Stimulated activated CD4-positive, alpha-beta T cell treated with anti-CD3 and anti-CD28 coated beads, Interleukin-4, amount 100 ng/mL, for 1 hour (primary cell): ENCODE measurements at places on chromosomes 5 and 9.

DNA sequence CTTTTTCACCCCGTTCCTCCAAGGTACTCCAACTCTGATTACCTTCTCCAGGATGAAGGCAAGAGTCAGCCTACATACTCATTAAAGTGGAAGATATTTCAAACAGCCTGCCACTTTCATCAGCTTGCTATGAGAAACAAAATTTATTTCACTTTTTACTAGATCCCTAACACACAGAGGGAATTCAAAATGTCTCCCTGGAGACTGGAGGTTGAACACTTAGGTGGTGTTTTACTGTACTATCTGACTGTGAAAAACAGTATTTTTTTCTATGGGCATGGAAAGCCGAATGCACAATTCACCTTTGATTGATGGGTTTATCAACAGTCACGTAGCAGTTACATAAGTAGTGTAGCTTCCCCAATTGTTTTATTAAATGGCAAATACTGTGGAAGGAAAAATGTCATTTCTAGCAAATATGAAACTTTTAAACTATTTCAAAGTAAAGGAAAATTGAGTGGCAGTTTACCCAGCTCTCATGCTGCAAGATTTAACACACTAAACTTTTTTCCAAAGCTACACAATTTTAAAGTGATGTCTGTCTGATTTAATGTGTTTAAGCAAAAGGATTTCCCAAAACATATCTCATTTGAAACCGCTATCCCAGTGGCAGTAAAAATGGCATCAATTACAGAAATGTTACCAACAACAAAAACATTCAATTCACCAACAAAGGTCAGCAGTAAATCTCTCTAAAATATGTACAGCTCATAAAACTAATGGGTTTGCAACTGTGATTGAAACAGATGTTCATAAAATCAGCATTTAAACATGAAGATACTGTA, 125.0 kb upstream of the TLE4 start:
- DNase-seq, result no peak

DNA sequence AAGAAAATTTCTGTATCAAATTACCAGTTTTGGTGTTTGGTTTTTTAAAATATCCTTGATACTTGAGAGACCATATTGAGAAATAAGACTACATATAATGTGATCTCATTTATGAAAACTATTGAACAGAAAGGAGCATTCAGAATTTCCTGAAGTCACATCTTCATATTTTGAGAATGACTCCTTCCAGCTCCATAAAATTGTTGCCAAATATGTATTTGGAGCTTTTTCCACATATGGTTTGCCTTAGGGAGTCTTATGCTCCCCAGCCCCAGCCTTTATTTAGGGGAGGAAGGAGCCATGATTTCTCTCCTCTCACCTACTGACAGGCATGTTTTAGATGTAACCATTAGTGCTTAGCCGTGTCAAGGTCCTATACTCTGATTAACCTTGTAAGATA, 51.1 kb downstream of the GCNT1 start:
- no peak for DNase-seq

DNA sequence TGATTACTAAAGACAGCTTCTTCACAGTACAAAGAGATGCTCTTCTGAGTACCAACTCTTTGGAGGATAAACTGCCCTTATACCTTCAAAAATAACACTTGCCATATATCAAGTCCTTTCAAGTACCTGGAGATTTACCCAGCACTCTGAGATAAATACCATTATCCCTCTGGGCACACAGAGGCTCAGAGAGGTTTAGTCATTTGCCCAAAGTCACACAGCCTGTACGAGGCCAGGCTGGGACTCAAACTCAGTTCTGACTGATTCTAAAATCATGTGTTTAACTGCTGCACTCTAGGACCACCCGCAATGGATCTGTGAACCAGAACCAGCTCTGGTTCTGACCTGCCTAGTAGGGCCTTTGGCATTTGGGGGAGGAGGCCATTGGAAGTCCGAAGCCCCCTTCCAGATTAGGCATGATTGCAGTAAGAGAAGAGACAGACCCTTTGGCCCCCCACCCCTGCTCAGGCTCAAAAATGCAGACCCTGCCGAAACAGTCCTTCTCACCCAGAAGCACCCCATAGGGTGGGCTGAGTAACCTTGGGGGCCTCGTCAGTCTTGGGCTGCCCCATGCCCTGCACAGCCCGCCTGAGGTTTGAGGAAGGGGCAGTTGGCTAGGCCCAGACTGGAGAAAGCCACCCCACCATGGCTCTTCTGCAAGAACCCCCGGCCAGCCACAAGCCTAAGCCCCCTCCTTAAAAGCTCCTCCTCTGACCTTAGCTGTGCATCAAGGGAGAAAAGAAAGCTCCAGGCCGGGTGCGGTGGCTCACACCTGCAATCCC, 32.8 kb upstream of the IL17B start:
- DNase-seq, result no peak

DNA sequence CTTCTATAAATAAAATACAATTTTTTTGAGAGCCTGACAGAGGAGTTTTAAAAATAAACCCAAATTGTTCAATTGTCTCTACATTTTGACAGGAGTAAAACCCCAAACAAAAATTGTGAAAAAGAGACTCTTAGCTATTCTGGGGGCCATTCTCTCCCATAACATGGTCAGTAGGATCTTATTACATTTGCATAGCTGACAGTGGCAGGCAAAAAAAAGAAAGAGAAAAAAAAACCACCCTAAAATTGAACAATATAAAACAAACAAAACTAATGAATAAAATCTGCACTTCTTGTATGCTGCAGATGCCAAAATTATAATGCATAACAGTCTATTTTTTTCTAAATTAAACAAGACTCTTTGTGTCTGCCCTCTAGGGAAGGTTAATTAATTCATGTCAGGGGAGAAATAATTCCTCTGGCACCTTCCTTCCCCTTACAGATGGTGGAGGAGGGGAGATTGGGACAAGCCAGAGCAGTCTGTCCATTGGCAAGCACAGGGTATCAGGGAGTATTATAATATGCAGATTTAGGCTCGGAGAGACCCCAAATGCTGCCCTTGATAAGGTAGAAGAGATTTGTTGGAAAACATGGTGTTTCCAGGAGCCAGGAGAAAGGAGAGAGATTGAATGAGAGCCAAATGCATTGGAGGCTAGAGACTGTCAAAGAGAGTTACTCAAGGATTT, 79.7 kb upstream of the CDH6 start:
- DNase-seq, result no peak

DNA sequence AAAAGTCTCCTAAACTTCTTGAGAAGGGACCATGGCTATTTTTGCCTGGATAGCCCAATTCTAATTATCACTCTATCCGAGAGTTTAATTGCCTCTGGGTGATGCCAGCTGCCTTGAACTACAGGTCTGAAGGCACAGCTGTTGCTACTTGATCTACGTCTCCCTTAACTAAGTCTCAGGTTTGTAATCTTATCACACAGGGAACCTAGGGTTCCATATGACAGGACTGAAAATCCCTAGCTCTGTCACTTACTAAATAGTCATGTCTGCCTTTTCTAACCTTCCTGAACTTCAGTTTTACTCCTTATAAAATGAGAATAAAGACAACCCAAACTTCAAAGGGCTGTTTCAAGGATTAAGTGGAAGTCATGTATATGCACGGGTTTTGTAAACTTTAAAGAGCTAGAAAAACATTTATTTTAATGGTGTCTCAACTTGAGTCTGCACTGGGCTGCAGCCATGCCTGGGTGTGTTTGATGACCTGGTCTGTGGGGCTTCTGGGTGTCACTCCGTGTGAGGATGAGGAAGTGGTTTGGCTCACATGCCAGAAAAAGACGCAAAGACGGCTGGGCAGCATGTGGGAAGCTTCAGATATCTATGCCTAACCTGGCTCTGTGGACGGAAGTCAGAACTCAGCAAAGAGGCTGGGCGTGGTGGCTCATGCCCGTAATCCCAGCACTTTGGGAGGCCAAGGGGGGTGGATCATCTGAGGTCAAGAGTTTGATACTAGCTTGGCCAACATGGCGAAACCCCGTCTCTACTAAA, 129.3 kb upstream of the SLC44A1 start:
- peak; percentile 3 for DNase-seq
